ENCODE measurements at places on chromosomes 3 and 15.

- no peak for DNase-seq
Observed at GRCh38 chr15:93164409-93164808, 75.4 kb upstream of the RGMA start.

- DNase-seq: no peak
Observed at GRCh38 chr3:14411166-14411526, 8.7 kb downstream of the SLC6A6 start.

DNA sequence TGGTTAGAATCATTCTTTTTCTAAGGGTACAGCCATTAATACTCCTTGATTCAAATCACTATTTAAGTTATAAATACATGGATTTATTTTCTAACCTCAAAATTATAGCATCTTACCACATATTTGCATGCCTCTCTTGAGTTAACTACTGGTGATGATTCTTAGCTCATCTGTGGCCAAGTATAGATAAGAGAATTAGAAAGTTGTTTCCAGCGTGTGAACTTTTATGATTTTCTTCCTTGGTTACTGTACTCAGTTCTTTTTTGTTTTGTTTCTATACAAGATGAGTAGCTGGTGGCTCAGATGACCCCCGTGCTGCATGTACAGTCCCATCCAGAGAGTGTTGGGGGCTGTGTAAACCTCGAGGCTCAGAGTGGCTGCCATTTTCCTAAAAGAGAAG, 124.6 kb downstream of the IGF1R start:
- no peak for DNase-seq

GRCh38 chr3:194632226-194632808, 902 bp downstream of the TMEM44 start:
- DNase-seq: no peak

- DNase-seq: peak; percentile 87
Observed at GRCh38 chr3:65963787-65964677, 74.7 kb downstream of the MAGI1 start.

DNA sequence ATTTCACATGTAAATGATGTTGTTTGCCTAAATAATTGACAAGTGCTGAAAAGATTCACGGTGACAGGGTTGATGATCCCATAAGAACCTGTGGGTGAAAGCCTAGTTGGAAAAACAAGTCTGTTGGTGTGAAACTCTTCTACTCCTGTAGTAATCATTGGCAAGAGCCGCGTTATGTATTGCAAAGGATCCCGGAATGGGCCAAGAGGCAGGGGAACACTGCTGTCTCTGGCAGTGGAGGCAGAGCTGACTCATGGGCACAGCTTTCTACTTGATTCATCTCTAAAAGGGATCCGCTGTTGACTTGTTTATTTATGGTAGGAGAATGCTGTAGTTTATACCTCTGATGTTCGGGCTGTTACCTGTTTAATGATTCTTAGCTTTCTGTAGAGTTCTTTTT, 63.1 kb downstream of the MAP6D1 start:
- DNase-seq: no peak
